ENCODE measurements at places on chromosomes 1 and 21.

GRCh38 chr1:231460614-231461013, 38.5 kb upstream of the EGLN1 start:
- no peak for DNase-seq

DNA sequence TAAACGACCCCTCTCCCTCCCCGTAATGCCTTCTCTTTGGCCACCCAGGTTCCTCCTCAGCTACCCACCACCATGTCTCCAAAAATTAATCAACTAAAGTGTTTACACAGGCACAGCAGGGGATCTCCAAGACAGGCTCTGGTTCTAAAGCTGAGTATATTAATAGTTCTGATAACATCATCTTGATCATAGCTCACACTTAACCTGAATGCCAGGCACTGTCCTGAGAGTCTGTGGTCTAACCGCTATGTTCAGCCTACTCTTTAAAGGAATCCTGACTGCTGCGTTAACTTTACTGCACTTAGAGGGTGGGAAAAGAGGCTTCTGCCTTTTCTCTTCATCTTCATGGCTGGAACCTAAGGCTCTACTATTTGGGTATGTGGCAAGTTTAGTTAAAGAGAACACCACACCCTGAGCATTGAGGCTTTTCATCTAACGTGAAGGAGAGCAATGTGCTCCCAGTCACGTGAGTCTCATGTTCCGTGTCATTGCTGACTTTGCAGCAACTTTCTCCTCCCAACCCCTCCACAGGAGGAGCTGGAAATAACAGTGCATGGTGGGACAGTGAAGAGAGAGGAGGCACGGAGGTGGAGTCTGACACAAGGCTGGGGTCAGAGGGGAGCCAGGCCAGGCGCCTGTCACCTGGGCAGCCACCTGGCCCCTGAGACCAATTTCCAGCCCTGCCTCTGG, 86.4 kb downstream of the FAM78B start:
- no peak for DNase-seq

DNA sequence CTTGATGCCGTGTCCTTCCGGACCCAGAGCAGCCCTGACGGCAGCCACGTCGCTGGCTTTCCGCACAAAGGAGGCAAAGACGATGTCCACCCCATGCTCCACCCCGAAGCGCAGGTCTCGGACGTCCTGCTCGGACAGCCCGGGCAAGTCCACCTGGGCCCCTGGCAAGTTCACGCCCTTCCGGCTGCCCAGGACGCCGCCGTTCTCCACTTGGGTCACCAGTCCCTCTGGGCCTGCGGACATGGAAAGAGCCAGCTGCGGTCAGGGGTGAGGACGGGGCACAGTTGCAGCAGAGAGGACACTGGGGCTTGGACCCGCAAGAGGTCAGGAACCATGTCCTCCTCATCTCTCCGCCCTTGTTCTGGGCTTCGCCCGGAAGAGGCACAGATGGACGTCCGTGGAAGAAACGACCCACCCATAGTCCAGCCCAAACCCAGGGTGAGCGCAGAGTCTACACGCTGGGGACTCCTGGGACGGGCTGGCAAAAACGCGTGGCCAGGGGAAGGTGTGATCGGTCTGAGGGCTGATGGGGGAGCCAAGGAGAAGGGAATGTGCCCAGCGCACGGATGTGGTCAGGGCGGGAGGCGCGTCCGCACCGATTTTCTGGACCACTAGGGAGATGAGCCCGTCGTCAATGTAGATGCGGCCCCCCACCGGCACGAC, 6.6 kb downstream of the PKLR start:
- no peak for DNase-seq

GRCh38 chr1:183926983-183927382, 110.5 kb downstream of the COLGALT2 start:
- no peak for DNase-seq

DNA sequence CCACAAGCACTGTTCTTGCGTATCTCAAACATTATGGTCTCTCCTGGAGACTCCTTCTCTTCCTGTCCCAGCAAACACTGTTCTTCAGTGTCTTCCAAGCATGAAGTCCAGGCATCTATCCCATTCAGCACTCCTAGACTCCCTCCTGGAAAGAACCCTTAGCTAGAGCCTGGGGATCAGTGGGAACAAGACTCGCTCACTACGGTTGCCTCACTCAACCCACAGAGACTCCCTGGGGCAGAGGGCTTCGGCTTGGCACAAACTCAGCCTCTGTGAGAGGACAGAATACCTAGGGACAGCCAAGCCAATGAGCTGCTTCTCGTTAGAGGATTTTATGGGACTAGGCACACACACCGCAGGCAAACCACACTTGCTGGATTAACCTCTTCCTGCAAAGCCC, 86.5 kb upstream of the IPO9 start:
- DNase-seq, result no peak

DNA sequence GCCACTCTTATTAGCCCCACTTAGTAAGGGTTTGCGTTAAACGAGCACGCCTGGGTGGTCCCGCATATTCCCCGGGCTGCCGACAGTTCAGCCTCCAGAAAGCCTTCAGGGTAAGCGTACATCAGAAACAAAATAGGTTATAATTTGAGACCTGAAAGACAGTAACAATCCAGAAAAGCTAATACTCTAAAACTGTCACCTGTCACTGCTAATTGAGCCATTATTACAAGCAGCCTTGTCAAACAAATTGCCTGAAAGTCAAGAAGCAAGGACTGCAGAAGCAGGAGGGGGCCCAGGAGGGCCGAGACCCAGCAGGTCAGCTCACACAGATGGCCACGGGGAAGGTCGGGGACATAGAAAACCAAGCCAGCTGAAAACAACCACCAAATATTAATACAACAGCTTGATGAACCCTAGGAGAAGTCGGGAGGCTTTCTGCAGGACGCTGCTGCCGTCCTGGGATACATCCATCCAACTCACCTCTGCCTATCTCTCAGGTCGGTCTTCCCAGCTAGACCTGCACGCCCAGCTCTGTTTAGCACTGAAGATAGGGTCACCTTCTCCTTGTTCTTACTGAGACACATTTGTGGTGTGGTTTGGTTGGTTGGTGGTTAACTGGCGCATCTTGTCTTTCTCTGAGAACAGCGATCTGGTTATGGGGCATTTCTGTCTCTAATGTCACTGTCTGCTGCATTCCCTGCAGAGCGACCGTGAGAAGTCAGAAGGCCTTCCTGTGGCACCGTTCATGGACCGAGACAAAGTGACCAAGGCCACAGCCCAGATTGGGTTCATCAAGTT, 110.8 kb downstream of the WDR4 start:
- DNase-seq, result no peak

DNA sequence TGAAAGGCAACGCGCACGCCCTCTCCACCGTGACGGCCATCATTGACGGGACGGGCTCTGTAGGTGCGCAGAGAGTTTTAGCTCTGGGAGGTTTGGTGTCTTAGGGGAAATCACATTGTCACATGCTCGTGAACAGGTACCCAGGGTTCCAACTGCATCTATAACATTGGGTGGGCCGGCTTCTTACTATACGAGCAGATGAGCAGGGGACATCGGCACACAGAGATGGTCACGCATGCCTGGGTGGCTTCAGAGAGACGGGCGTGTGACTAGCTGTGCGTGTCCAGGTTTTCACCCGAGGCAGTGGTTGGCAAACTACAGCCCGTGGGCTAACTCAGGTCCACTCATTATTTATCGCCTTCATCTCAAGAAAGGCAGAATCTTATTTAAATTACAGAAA, 54.7 kb downstream of the SLC37A1 start:
- DNase-seq, result no peak

DNA sequence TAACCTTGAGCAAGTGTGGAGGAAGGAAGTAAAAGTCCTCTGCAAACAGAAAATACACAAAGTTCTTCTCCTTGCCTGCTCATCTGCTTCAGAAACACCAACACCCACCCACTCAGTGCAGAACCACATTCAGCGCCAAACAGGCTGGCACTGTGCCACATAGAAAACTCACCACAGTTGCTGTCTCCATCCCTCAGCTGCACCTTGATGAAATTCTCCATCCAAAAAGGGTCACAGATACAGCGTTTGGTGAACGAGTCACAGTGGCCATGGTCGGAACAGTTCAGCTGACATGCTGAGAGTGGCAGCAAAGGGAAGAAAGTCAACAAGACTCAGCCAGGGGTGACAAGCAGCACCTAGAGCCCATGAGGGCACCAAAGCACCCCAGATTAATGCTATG, 114.5 kb downstream of the KIAA0319L start:
- DNase-seq, result no peak

- DNase-seq, result no peak
Measured at GRCh38 chr1:97209381-97209957, 487.9 kb downstream of the PTBP2 start.

DNA sequence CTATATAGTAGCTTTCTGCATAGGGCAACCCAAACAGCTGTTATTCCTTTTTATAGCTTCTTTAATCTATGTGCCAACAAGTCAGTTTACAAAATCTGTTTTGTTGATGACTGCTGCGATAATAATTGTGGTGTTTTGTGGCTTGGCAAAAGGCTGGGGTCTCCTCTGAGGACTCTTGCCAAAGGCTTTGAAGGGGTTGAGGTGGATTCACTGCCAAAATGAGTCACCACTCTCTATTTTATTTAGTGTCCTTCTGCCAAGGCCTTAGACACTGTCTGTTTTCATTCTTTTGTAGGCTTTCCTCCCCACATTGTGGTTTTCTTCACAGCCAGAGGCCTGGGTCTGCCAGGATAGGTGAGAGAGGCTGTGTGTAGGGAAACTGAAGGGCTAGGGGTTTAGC, 161.8 kb downstream of the NFIA start:
- peak; percentile 96 for DNase-seq

DNA sequence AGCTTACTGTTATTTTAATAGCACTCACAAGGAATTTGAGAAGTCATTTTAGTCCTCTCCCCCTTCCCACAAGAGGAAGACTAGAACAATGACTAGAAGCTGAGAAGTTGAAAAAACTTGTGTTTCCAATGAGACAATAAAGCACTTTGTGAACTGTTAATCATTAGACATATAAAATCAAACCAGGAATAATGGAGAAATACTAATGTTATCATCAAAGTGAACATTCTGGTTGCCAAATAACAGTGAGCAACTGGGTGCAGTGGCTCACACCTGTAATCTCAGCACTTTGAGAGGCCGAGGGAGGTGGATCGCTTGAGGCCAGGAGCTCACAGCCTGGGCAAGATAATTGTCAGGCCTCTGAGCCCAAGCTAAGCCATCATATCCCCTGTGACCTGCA, 54.0 kb upstream of the RASAL2 start:
- no peak for DNase-seq

GRCh38 chr1:57623039-57623790, 199.4 kb upstream of the DAB1 start:
- peak; percentile 60 for DNase-seq

DNA sequence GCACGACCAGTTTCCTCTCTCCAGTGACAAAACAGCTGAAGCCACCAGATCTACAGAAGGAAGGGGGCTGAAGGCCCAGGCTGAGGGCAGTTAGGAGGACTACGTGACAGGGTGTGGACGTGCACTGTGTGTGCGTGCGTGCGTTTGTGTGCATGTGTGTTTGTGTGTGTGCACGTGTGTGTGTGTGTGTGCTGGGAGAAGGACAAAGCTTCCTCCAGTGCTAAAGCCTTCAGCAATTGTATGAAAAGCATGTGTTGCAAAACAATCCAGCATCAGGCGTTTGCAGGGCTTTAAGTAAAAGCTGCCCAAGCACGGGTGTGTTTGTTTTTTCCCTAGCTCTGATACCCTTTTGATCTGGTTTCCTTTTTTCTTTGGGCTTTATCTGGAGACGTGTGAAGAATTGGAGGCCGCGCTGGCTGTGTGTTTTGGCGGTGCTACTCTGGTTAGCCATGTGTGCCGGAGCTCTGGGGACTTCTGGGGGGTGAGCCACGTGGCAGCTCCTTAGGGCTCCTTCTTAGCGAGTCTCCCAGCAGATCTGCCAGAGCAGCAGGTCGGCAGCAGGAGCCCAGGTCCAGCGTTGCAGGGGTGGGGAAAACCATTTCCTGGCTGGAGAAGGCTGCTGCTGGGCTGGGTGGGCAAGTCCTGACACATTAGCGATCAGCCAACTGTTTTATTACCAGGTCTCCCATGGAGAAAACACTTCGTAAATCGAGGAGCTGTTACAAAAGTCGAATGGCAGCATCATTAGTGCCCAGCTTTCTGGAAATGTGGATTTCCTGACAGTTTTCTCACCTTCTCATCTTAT, 73.4 kb downstream of the UCK2 start:
- DNase-seq, result peak; percentile 65

DNA sequence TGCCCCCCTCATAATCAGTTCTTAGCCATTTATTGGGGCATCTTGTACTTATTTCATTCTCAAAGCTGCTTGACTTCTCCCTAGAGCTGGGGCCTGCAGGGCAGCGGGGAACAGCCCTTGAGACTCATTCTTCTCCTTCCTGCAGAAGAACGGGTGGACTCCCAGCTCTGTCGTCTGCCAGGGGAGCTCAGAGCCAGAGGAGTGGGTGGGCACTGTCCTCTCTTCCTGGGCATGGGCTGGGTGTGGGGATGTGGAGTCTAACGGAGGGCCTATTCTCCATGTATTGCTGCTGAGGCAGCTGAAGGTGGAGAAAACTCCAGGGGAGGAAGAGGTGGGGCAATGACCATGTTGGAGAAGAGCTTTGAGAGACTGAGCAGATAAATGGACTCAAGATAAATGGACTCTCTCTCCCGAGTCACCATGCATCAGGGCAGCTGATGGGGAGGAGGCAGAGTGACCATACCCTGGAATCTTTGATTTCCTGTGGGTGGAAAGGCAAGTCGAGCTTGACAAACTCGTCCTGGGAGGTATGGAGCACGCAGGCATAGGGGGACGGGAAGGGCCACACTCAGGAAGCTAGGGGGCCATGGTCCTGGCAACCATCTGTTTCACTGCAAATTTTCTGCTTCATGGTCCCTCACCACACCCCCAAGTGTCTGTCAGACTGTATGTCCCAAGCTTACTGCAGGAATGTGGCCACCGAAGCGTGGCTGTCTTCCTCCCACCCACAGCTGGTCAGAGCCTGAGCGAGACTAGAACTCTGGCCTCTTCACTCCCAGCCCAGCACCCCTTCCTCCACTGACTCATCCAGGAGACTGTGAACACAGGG, 56.9 kb upstream of the ATP2B4 start:
- no peak for DNase-seq

DNA sequence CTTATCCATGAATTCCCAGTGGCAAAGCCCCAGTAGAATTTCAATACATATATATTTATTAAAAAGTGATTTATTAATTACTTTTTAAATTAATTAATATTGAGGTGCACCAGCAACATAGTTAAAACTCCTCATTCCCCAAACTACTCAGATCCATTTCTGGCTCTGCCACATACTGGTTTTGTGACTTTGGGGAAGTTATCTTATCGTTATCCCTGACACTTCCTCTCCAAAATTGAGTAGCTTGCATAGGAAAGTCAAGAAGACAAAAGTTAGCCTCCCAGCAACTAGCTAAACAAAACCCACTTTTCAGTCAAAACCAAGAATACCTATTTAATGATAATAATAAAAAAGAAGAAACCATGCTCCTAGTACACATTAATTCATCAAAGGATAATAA, 35.9 kb downstream of the TCP10L start:
- DNase-seq, result no peak

GRCh38 chr1:160565564-160565963, 13.7 kb downstream of the CD84 start:
- no peak for DNase-seq

Measured in NCI-H446 treated with DMSO at 0.1 percent for 48 hours (cell line).